SJSA1 (cell line): ENCODE measurements at places on chromosomes 4 and X. TPM values are rescaled to one million over a fixed set of nuclear protein-coding genes. Genes with fewer than 3 reads are reported as not detected.

OCRL gene
- total RNA-seq, result 16.8 and 18.1 TPM in 2 replicates

PLP1 gene
- total RNA-seq, result not detected in 2 replicates

RHOXF1 gene
- not detected in 2 replicates for total RNA-seq

HEPH gene
- 5.8 and 9.6 TPM in 2 replicates for total RNA-seq

FOXR2 gene
- total RNA-seq, result not detected in 2 replicates

CD38 gene
- total RNA-seq, result 0.05 TPM in 1 of 2 replicates, not detected in the other

COL4A5 gene
- 30.5 and 68.7 TPM in 2 replicates for total RNA-seq

FRMPD4 gene
- total RNA-seq, result 0.03 and 0.09 TPM in 2 replicates

SYP gene
- 0.16 and 0.53 TPM in 2 replicates for total RNA-seq
